ENCODE measurements at places on chromosomes 6 and 20. TPM values are rescaled to one million over a fixed set of nuclear protein-coding genes. Genes with fewer than 3 reads are reported as not detected.

Gene FAM83B
- total RNA-seq, result 47.7 TPM

Gene MYLK4
- total RNA-seq, result 1.4 TPM

DNA sequence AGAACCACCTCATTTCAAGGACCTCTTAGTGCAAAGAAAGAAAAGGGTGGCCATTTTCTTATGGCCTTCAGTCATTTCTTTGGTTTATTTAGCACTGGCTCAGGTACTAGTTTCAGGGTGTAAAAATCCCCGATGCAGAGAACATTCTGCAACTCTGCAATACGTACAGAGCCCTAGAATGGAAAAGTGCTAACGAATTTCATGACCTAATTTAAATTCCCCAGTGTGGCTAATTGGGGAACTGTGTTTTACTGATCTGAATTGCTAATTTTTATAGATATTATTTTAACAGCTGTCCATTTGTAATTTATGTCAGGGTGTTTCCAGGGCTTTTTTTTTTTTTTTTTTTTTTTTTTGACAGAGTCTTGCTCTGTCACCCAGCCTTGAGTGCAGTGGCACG lies 160.7 kb downstream of the UST start:
- DNase-seq, result no peak

DNA sequence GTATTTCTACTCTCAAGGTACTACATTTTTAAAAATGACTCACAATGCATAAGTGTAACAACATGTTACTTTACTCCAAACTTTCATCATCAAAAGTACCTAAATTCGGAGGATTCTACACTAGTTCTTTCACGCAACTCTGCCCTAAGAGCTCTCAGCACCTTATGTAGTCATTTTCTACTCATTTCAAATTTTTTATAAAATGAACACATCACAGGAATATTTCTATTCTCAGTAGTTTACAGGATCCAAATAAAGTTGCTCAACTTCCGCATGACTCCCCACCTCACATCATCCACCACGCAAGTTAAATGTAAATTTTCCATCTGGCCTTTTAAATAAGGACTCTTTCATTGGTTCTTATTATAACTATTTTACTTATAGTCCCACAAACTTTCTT lies 344.9 kb upstream of the MANEA start:
- DNase-seq, result no peak

- DNase-seq, result no peak
These were observed 1.2 kb downstream of the IBTK start for GRCh38 chr6:82246370-82246769.

DNA sequence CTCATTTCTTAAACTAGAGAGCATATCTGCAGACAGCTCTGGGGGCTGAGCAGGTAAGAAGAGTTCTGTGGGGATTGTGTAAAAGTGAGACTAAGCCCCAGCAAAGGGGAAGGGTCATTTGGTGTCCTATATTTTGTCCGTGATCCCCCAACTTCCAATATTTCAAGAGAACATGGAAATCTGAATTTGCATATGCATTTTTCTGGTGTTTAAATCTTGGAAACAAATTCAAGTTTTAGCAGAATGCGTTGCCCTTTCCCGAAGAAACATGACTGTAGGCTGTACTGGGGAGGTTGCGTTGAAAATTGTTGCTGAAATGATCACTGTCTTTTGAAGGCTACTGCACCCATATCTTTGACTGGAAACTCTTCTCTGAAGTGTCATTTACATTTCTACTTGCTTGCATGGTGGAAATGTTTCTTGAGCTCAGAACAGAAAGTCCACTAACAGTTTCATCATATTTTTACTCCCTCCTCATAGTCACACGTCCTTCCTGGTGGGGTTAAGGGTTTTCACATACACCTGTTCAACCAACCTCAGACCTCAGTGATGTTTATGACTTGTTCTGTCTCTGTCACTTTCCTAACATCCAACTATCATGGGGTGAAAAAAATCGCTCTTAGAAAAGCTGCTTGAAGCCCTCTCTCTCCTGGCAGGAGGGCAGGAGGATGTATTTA lies 140.3 kb downstream of the BCAS1 start:
- no peak for DNase-seq

DNA sequence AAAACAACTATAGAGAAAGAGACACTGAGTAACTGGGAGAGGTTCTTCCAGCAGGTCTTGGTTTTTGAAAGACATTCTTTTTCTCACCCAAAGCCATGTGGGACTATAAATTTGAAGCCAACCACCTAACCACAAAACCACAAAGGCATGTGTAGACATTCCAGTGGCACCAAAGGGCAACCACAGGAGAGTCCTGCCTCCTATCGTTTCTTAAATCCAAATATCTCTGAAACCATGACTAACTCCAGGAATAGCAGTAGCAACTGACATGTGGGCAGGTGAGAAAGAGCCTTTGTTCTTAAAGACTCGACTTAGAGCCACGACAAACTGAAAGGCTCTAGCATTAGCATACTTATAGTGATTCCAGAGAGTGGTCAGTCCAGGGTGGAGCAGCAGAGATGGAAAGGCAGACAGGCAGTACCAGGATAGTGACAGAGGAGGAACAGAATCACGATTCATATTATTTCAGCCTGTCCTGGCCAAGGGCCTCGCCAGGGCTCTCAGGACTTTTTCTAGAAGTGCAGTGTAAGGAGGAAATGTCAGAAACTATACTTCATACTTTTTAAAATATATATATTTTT lies 9.4 kb upstream of the COL9A1 start:
- DNase-seq, result no peak

DNA sequence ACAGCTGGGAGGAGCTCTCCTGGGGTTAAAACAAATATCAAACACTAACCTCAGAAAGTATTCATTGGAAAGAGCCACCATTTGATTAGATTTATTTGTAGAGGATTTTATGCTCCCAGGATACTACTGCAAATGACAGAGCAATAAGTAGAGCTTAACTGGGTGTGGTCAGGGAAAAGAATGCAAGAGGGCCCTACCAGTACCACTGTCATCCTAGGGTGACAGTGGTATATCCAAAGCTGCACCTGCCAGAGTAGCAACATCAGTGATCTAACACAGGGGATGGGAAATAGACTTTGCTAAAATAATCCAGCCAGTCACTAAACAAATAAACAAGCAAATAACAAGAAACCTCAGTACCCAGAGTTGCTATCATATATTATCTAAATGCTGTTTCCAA lies 29.7 kb downstream of the ERGIC3 start:
- DNase-seq, result no peak

GRCh38 chr6:68653074-68653705 lies 18.1 kb downstream of the ADGRB3 start:
- no peak for DNase-seq

DNA sequence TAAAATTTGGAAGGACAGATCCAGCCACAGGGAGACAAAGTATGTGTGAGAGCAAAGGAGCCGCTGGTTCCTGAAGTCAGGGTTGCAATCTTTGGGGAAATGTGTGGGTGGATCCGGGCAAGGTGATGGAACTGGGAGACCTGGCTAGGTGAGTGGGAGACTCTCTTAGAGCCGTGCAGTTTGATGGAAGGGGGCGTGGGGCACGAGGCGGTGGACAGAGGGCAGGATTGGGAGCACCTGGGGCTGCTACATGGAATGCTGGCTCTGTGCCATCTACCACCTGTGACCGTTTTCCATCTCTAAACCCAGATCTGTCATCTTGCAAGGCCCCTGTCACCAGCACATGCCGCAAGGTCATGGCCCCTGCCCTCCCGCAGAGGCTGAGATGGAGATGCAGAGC lies 268.4 kb downstream of the SMOC2 start:
- no peak for DNase-seq

Data from skin of body (tissue), 3 donors.